H4 (cell line): ENCODE measurements at places on chromosomes 2 and 18.

DNA sequence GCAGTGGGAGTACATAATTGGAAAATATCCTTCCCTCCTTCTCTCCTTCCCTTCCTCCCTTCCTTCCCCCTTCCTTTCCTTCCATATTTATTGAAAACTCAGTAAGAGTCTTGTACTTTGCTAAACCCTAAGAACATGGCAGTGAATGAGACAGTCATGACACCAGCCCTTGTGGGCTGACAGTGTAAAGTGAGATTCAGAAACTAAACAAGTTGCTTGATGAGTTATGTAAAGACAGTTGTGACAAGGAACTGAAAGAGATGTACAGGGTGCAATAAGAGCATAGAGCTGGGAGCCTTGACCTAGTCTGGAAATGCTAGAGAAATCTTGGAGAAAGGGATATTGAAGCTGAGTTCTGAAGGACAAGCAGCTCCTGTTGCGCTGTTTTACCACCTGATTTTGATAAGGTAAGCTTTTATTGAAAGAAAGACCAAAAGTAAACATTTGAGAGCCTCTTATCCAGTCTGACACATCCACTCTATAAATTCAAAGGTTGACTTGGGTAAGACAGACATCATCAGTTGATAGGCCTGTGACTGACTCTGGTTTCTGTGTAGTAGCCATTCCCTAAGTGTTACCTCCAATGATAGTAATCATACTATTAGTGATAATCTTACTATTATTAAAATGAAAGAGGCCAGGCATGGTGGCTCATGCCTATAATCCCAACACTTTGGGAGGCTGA, 66.5 kb upstream of the SKOR2 start:
- no peak for DNase-seq

- no peak for DNase-seq
These were observed 36.0 kb upstream of the GALNT5 start for GRCh38 chr2:157221394-157221988.

GRCh38 chr2:11876889-11877288, 130.5 kb downstream of the LPIN1 start:
- no peak for DNase-seq

DNA sequence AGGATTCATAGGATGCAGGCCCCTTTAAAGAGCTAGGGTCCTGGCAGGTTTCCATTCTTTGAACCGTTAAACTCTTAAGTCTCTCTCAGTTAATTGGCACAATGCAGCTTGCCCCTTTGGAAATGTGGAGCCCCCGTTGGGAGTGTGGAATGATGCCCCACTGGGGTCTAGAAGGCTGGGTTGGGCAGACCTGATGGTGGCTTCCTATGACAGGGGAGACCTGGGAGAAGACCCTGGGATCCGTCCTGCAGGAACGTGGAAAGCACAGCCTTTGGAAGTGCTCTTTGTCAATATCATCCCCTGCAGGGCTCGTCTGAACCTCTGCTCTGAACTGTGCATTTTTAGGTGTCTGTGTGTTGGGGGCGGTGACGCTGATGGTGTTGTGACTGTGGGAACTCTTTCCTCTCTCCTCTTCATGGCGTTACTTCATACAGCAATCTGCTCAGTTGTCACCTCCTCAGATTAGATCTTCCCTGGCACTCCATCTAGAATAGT, 190.6 kb downstream of the MYCN start:
- no peak for DNase-seq

GRCh38 chr2:119463136-119463535, 31.5 kb downstream of the TMEM37 start:
- DNase-seq = no peak

GRCh38 chr18:57657542-57657941, 35.9 kb upstream of the NARS1 start:
- DNase-seq = no peak

DNA sequence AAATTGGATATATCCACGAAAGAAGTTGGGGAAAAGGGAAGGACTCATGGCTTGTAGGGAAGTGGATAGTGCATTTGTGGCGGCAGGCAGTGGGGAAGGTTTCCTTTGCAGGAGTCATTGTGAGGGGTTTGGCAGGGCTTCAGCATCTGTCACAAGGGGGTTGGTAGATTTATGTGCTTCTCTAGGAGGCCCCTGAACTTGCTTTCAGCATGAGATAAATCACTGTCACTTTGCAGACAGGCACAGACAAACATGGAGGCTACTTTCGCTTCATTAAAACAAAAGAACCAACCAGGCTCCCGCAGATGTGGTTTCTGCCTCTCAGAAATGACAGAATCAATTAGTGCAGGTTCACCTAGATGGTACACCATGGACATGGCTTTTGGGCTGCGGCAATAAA, 340.7 kb downstream of the TGIF1 start:
- DNase-seq = no peak

- no peak for DNase-seq
These were observed 95.6 kb upstream of the CDC42EP3 start for GRCh38 chr2:37767046-37767445.

DNA sequence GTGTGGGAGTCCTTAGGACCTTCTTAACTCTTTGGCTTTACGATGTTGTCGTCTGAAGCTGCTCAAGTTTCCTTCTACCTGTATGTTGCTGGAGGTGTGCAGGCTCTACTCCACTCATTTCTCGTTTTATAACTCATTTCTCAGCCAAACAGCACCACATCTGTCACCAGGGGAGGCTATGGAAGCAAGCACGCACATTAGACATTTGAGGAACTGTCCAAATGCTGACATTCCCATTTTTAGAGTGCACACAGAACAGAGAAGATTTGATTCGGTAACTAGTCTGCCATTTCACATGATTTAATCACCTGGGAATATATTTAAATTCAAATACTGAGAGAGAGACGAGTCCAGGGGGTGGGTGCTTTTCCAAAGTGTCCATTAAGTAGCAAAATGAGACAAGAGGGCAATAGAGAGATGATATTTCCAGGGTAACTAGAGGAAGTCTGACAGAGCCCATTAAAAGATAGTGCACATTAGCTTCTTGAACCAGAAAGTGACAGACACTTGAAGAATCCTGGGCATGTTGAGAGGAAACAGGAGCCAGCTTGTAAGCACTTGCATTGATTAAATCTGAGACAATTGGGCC, 793.3 kb downstream of the TDRD15 start:
- no peak for DNase-seq

DNA sequence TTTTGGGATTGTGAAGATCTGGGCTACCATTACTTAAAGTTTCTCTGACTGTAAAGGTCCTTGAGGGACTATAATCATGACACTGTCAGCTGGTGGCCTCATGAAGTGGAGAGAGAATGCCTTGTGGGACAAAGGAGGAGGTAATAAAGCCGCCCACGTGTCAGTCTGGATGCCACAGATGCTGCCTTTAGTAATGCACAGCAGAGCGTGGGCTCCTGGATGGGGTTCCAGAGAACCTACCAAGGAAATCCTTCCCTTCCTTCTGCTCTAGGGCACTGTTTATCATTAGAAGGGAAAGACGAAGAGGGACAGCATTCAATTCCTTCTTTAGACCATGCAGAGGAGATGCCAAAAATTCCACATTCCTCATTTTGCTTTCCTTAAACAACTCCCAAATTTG, 63.5 kb downstream of the COL5A2 start:
- no peak for DNase-seq
